ENCODE measurements at places on chromosomes 2 and 18. TPM values are rescaled to one million over a fixed set of nuclear protein-coding genes. Genes with fewer than 3 reads are reported as not detected.

The VSNL1 gene
- not detected for total RNA-seq

The MRO gene
- total RNA-seq, result not detected

The C2orf66 gene
- total RNA-seq, result 0.09 TPM

The CCDC150 gene
- total RNA-seq, result 11.8 TPM

The SERPINB5 gene
- total RNA-seq, result not detected

The TANC1 gene
- 1.1 TPM for total RNA-seq

The MAPRE2 gene
- 59.4 TPM for total RNA-seq

The IMMT gene
- 182 TPM for total RNA-seq

- no peak overlapping the region for H3K27ac ChIP-seq
- no peaks in the 10 kb centered on the region for H3K4me1 ChIP-seq
- DNase-seq, result no peak
- no peak overlapping the region for H3K4me3 ChIP-seq
These were observed 14.3 kb upstream of the FAHD2A start for GRCh38 chr2:95388091-95388692.

- peaks cover 12% of the 10 kb centered on the region for H3K27me3 ChIP-seq
- H3K4me1 ChIP-seq, result no peaks in the 10 kb centered on the region
- H3K36me3 ChIP-seq, result no peaks in the 10 kb centered on the region
- DNase-seq, result no peak
- H3K4me3 ChIP-seq, result no peak overlapping the region
These were observed 146.9 kb downstream of the METTL4 start for GRCh38 chr18:2424420-2424819.

GRCh38 chr2:65605058-65605742 is 172.8 kb upstream of the SPRED2 start:
- H3K27me3 ChIP-seq, result no peaks in the 10 kb centered on the region
- H3K36me3 ChIP-seq, result no peaks in the 10 kb centered on the region
- H3K4me1 ChIP-seq, result peaks cover 19% of the 10 kb centered on the region
- peak overlapping the region; percentile 34 for H3K27ac ChIP-seq
- H3K4me3 ChIP-seq, result no peak overlapping the region

DNA sequence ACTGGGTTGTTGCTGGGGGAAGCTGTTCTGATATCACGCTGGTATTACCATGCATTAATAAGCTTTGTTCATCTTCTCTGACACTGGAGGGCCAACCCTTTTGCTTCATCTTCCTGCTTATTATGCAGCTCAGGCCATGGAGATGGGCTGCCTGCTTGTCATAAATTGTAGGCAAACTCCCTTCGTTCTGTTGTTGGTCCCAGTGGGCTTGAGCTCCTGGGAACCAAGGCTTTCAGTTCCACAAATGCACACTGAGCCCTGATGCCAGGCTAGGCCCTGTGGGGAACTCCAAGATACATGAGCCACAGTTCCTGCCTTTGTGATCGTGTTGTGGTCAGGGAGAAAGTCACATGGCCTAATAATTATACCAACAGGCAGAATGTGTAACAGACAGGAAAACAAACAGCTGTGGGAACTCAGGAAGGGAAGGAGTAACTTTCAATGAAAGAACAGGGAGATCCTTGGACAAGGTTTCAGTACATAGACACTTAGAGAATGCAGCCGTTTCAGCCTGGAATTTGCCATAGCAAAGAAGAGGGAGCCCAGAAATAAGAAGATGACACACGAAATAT is 49.0 kb upstream of the BCL2L11 start:
- H3K36me3 ChIP-seq, result no peaks in the 10 kb centered on the region
- H3K4me1 ChIP-seq, result no peaks in the 10 kb centered on the region
- no peak for DNase-seq
- H3K27ac ChIP-seq, result no peak overlapping the region
- H3K4me3 ChIP-seq, result no peak overlapping the region
- peaks cover 32% of the 10 kb centered on the region for H3K27me3 ChIP-seq

GRCh38 chr2:219173176-219173575 is 3.3 kb upstream of the SLC23A3 start:
- no peaks in the 10 kb centered on the region for H3K27me3 ChIP-seq
- H3K4me3 ChIP-seq, result no peak overlapping the region
- peaks cover 21% of the 10 kb centered on the region for H3K36me3 ChIP-seq
- peaks cover 31% of the 10 kb centered on the region for H3K4me1 ChIP-seq
- peak overlapping the region; percentile 39 for H3K27ac ChIP-seq

- H3K27me3 ChIP-seq, result no peaks in the 10 kb centered on the region
- no peak overlapping the region for H3K4me3 ChIP-seq
- no peaks in the 10 kb centered on the region for H3K4me1 ChIP-seq
These were observed 496.7 kb upstream of the MYT1L start for GRCh38 chr2:2827761-2828221.

DNA sequence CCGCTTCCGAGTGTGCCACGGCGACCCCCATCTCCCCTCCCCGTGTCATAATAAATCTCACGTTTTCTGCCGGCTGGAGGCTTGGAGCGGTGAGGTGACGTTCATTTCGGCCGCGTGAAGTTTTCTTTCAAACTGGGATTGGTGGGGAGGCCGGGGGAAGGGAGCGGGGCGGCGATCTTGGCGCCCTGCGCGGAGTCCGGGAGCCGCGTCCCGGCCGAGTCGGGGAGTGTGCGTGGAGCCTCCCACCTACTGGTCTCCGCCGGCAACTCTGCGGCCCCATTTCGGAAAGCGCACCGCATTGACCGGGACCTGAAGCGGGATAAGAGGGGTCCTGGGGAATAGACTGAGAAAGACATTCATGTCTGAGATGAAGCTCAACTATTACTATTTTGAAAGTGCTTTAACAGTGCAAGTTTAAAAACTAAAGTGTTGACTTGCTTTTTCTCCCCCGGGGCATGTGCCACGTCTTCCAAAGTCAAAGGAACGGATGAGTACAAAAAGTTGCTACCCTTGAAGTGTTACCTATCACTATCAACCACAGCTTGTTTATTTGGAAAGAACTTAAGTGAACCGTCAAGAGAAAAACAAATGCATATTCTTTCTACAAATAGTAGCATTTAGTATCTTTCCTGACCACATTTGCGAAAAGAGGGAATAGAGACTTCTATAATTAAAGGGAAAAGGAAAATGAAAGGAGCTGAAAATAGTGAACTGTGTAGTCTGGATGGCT is 818 bp upstream of the IKZF2 start:
- H3K4me1 ChIP-seq, result peaks cover 39% of the 10 kb centered on the region
- no peaks in the 10 kb centered on the region for H3K36me3 ChIP-seq
- peaks cover 32% of the 10 kb centered on the region for H3K27me3 ChIP-seq
- H3K4me3 ChIP-seq, result peak overlapping the region; percentile 88

GRCh38 chr2:68039317-68039716 is 23.5 kb downstream of the C1D start:
- no peak overlapping the region for H3K4me3 ChIP-seq
- DNase-seq, result no peak
- H3K27me3 ChIP-seq, result no peaks in the 10 kb centered on the region
- H3K36me3 ChIP-seq, result peaks cover 5% of the 10 kb centered on the region

GRCh38 chr2:237879058-237879430 is 19.6 kb downstream of the RAMP1 start:
- no peak overlapping the region for H3K27ac ChIP-seq
- H3K4me1 ChIP-seq, result no peaks in the 10 kb centered on the region
- no peaks in the 10 kb centered on the region for H3K36me3 ChIP-seq

DNA sequence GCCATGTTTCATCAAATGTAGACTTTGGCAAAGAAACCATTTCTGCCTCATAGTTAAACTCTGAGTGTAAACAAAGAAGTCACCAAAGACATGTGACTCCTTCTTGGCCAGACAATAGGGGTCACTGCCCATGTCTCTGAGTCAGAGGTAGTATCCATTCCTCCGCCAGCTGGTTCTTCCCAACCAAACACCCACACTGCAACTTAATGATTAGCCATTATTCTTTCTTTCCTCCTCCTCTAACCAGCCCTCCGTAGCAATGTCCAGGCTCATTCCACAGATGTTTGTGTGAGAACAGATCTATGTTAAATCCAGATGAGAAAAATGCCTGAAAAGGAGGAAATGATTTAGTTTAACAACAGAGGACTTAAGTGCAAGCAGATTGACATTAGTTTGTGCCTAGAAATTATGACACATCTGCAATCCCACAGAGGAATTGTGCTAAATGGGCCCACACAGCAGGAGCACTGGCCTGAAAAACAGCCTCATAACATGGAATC is 127.9 kb upstream of the SH3BP4 start:
- H3K36me3 ChIP-seq, result no peaks in the 10 kb centered on the region
- no peak overlapping the region for H3K27ac ChIP-seq
- no peaks in the 10 kb centered on the region for H3K4me1 ChIP-seq
- no peak overlapping the region for H3K4me3 ChIP-seq

- no peak overlapping the region for H3K27ac ChIP-seq
- no peaks in the 10 kb centered on the region for H3K27me3 ChIP-seq
- no peaks in the 10 kb centered on the region for H3K36me3 ChIP-seq
- no peak for DNase-seq
- H3K4me3 ChIP-seq, result no peak overlapping the region
These were observed 26.6 kb upstream of the DPP4 start for GRCh38 chr2:162100579-162100978.

DNA sequence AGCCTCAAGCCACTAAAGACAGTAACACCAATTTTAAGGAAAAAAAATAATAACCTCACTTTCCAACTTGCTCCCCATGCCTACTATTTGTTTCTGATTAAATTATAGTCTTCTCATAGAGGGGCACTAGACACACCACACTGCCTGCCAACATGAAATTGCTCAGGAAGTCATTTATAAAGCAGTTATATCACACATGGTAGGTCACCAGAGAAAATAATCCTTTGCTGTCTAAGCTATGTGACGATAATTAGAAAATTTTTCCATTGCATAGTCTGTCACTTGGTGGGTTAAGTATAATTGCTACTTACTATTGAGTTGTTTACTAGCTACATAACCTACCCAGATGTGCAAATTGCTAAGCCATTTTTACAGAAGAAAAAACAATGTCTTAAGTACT is 85.2 kb downstream of the INO80D start:
- no peaks in the 10 kb centered on the region for H3K27me3 ChIP-seq
- H3K27ac ChIP-seq, result no peak overlapping the region
- peaks cover 34% of the 10 kb centered on the region for H3K36me3 ChIP-seq
- H3K4me3 ChIP-seq, result no peak overlapping the region
- no peak for DNase-seq

GRCh38 chr2:199484927-199485326 is 27.2 kb upstream of the SATB2 start:
- H3K27me3 ChIP-seq, result peaks cover 16% of the 10 kb centered on the region
- H3K27ac ChIP-seq, result no peak overlapping the region
- no peaks in the 10 kb centered on the region for H3K4me1 ChIP-seq
- DNase-seq, result no peak

DNA sequence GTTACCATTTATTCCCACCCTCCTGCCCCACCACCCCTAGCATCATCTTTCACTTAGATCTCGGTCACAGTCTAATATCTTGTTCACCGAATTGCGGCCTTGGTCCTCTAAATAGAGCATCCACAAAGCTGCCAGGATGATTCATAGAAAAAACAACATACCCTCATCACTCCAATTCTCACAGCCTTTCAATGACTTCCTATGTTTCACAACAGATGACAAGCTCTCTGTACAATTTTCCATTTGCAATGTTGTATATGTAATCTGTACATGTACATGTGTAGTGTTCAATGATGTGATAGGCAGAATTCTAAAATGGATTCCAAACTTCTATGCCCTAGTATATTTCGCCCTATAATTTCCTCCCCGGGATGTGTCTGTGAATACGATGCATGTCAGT is 675.6 kb upstream of the CELF4 start:
- no peak overlapping the region for H3K4me3 ChIP-seq
- DNase-seq, result no peak
- H3K27ac ChIP-seq, result no peak overlapping the region
- no peaks in the 10 kb centered on the region for H3K27me3 ChIP-seq

Measured in activated CD4-positive, alpha-beta T cell treated with anti-CD3 and anti-CD28 coated beads for 36 hours (primary cell).